ENCODE measurements at places on chromosomes 13 and 19.

GRCh38 chr19:1858412-1859081 lies 4.8 kb downstream of the KLF16 start:
- DNase-seq = no peak

GRCh38 chr13:46025157-46025556 lies 27.4 kb downstream of the ZC3H13 start:
- no peak for DNase-seq

- DNase-seq = peak; percentile 89
Observed at GRCh38 chr19:17327654-17328516, 6.8 kb downstream of the ANO8 start.

DNA sequence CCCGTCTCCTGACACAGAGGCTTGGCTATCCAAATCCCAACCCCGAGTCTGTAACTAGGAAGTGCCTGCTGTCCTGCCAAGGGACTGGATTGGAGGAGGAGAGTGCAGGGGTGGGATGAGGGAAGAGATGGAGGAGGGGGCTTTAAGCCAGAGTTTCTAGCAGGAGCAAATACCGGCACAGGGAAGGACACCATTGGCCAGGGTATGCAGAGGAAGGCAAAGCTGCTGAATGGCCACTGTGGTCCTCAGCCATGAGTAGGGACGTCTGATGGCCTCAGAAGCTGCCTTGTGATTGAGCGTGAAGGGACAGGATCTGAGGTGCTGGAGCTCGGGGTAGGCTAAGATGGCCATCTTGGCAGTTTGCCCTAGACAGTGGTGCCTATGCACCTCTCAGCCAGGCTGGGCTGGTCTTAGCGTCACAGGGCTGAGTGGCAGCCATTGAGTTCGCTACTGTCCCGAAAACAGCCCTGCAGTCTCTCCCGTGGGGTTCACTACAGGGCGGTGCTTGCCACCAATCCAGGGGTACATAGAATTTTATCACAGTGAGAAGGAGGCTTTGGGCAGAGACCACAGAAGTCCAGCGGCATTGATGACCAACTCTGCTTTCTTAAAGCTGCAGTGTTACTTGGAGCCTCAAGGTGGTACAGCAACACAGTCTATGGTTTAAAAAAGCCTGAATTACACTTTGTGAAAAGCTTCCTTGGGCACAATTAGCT lies 61.8 kb downstream of the AKAP11 start:
- DNase-seq = peak; percentile 80

DNA sequence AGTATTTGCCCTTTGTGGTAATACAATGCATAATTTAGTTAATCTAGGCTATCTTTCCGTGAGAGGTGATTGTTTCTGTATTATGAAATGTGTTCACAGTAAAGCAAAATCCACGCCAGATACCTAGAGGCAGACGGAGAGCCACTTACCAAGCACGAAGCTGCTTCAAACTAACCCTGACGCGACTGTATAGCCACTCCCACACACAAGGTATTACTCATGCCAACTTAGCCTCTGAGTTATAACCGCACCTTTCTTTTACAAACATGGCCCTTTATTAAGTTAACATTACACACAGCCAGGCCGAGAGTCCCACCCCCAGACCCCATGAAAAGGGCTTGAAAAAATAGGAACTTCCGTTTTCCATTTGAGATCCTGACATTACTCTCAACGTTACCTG lies 185.7 kb downstream of the ABCC4 start:
- peak; percentile 77 for DNase-seq

DNA sequence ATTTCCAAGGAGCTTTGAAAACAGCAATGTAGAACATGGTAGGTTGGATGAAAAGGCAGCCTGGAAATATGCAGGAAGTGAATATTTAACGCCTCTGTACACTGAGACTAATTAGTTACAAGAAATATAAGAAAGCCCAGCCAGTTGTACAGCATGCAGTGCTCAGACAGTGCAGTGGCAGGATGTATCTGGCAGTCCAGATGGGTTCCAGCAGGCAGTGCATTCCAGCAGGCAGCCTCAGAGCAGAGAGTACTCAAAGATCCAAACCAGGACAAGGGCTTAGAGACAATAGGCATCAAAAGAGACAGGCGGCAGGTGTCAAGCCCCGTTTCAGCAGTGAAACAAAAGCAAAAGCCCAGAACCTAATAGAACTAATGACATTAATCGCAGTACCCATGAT lies 2776.3 kb downstream of the PCDH9 start:
- no peak for DNase-seq

DNA sequence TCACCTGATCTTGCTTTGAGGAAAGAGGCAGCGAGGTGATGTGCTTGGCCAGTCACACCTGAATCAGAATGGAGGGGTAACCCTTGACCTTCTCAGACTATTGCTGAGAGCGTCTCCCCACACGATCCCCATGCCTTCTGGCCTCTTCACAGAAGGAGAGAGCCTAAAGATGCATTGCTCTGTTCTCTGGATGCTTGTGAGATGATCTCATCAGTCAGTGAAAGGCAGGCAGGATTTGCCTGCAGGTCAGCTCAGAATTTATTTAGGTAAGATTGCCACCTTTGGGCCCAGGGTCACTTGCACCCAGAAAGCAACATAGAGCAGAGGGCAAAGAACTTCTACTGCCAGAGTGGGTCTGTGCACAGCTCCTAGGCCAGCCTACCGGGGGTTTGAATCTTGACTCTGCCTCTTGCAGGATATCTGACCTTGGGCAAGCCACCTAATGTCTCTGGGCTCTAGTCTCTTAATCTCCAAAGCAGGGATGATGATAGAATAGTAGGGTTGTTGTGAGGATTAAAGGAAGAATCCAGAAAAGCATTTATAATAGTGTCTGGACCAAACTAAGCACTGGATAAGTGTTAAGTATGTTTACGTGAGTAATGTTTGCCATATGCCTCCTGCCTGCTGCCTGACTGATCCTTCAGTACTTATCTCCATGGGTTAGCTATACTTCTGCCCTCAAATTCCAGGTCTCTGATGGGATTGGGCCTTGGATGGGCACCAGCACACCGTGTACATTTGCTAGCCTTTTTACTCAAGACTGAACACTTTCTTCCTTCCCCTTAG lies 8.4 kb upstream of the FLT1 start:
- DNase-seq = no peak

- no peak for DNase-seq
Observed at GRCh38 chr19:1000591-1001537, 645 bp downstream of the GRIN3B start.

- DNase-seq = no peak
Observed at GRCh38 chr13:67619995-67620380, 389.9 kb upstream of the PCDH9 start.

DNA sequence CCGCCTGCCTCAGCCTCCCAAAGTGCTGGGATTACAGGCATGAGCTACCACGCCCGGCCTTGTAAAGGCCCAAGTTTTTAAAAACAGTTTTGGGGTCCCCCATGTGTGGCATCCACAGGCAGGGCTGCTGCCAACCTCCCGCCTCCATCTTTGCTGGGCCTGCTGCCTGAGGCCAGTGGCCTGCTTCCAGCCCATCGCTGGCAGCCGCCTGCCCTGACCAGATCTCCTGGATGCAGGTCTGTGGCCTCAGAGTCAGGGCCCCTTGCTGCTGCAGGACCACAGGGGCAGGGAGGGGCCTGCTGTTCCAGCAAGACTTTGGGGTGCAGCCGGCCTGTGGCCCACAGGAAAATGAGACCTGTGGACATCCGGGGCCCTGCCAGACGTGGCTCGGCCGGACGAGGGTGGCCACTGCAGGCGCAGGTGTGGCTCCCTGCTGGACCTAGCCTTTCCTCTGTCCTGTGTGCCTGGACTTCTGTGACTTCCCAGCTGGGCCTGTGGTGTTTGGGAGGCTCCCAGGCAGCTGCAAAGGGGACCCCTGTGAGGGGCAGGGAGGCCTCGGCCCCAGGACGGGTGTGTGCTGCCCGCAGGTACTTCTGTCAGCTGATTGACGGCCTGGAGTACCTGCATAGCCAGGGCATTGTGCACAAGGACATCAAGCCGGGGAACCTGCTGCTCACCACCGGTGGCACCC lies 14.4 kb downstream of the STK11 start:
- DNase-seq = no peak

- DNase-seq = peak; percentile 45
Observed at GRCh38 chr19:2060884-2061494, 9.9 kb upstream of the MKNK2 start.

- DNase-seq = no peak
Observed at GRCh38 chr13:27172495-27172842, 858 bp upstream of the USP12 start.

DNA sequence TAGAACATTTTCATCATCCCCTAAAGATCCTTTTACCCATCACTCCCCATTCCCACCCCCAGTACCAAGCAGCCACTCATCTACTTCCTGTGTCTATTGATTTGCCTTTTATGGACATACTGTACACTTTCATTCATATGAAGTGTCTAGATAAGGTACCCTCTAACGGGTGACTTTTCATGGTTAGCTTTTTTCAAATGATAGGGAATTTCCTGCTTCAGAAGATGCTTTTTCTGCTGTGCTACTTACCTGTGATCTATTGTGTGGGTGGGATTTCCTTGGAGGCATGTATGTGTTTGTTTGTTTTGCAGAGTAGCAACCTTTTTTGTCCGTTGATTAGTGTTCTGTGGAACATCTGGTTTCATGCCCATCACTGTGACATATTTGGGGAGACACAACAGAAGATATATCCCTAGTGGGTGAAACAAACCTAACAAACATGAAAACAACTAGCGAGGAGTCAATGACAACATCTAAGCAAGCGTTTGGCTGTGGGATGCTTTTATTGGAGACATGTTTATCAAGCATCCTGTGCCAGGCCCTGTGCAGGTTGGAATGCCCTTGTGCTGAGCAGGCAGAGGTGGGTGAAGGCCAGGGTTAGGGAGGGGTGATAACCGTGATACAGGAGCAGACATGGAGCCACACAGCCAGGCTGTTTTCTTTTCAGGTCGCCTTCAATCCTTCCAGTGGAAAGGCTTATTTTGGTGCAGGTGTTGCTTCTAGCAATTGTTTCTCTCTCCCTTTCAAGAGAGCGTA lies 17.6 kb downstream of the SPINT2 start:
- DNase-seq = no peak

GRCh38 chr19:23547816-23548430 lies 139.1 kb downstream of the ZNF675 start:
- DNase-seq = no peak

DNA sequence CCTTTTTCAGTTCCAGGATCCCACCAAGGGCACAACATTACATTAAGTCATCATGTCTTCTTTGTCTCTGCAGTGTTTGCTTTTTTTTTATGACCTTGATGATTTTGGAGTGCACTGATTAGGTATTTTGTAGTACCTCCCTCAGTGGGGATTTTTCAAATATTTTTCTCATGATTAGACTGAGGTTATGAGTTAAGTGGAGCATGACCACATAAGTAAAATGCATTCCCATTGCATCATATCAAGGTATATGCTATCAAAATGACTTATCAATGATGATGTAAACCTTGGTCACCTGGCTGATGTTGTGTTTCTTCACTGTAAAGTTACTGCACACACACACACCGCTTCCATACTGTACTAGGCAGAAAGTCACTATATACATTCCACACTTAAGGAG lies 96.7 kb upstream of the TRPC4 start:
- no peak for DNase-seq

- no peak for DNase-seq
Observed at GRCh38 chr19:3478409-3479176, 1.7 kb downstream of the SMIM24 start.

DNA sequence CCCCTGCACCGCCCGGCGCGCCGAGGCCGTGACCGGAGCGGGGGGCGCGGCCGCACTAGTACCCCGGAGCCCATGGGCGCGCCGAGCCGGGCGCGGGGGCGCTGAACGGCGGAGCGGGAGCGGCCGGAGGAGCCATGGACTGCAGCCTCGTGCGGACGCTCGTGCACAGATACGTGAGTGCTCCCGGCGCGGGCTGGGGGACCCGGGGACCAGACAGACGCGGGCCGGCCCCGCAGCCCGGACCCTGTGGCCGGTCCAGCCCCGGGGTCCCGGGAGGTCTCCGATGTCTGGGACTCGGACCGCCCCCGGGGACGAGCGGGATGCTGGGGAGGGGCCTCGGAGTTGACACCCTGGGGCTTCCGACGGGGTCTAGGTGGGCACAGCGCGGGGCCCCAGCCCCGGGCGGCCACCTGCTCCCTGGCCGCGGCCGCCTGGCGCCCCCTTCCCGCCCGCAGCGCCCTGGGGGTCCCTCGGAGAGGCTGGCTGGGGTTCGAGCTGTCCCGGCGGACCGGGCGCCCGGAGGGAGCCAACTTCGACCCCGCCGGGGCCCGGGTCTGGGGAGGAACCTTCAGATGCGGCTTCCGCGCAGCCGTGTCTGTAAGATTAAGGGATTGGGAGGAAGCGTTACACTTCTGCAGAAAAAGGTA lies 568 bp downstream of the ATP11A start:
- DNase-seq = peak; percentile 54

- DNase-seq = peak; percentile 15
Observed at GRCh38 chr13:89375839-89376238, 1704.7 kb downstream of the SLITRK5 start.

DNA sequence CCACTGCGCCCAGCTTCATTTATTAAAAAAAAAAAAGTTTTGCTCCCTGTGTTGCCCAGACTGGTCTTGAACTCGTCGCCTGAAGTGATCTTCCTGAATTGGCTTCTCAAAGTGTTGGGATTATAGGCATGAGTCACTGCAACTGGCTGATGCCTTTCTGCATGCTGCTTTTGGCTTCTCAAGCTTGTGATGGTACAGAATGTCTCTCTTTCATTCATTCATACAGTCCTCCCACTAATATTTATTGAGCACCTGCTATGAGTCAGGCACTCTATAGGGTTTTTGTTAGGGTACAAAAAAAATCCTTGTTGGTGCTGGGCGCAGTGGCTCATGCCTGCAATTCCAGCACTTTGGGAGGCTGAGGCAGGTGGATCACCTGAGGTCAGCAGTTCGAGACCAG lies 9.0 kb downstream of the TSPAN16 start:
- DNase-seq = no peak

GRCh38 chr13:30371649-30372265 lies 50.5 kb upstream of the UBE2L5 start:
- peak; percentile 23 for DNase-seq

- peak; percentile 47 for DNase-seq
Observed at GRCh38 chr13:33676045-33676989, 141.6 kb upstream of the RFC3 start.

DNA sequence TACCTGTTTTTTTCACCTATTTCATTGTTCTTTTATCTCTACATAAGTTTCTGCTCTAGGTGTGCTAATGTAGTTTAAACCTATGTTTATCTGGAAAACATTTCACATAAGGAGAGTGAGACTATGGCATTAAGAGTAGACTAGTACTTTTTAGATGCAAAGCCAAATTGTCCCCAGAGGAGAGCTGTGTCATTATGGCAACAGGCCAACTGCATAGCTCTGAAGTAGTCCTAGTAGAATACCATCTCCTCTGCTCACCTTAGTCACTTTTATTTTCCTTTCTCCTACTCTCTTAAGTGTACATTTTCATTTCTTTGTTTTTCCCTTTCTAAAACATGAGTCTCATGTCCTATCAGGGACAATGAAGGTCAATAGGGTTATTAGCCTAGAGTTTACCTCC lies 123.1 kb downstream of the ITGBL1 start:
- DNase-seq = no peak

All from HT-29 (cell line).